Stimulated activated CD4-positive, alpha-beta T cell treated with anti-CD3 and anti-CD28 coated beads, Interleukin-4, amount 100 ng/mL, for 24 hours (primary cell): ENCODE measurements at places on chromosomes 16 and 17.
A peak's percentile ranks its signal among the peaks of the same experiment; 100 is the strongest.

- DNase-seq, result no peak
Measured at GRCh38 chr17:57498443-57498842, 242.1 kb downstream of the MSI2 start.

DNA sequence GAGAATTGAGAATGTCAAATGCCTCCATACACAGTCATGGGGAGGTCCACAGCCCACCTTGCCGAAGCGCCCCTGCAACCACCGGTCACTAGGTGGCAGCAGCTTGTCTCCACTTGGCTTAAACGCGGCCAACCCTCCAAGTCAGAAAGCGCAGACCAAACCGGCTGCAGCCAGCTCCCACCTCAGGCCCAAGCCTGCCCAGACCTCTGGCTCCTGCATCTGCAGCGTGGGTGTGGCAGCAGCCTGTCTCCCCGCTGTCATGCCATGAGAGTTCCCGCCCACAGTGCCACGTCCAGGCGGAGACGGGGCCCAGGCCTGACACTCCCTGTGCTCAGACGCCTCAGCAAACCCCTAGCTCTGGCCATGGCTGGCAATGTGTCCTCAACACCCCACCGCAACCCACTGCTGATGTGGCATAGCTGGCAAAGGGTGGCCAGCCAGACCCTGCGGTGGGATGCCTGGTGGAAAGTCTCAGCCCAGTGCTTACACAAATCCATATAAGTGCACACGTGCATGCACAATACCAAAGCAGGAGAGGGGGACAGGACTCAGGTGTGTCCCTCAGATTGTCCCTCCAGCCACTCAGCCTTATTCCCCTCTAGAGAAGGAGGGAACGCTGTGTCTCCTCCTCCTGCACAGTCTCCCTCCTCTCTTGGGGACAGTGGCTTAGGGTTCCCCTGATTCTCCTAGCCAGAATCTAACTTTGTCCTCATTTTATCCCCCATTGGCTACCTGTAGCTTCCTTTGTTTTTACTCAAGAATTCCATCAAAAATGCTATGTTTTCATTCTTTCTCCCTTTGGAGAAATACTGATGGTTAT, 10.9 kb downstream of the COPZ2 start:
- DNase-seq, result peak; percentile 80

DNA sequence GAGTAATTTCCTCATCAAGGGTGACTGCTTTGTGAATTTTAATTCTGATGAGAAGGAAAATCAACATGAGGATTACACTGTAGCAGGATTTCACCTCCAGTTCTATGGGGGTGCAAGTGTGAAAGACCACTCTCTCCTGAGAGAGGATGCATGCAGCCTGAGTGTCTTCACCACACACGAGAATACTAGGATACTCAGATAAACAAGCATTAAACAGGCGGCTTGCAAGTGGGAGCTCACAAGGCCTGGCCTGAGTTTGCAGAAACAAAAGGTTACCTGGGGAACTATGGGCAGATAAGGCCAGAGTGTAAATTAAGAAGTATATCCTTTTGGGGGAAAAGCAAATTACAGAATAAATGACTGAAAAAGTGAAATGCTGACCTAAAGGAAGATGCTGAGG, 46.6 kb downstream of the MYH10 start:
- DNase-seq, result no peak

DNA sequence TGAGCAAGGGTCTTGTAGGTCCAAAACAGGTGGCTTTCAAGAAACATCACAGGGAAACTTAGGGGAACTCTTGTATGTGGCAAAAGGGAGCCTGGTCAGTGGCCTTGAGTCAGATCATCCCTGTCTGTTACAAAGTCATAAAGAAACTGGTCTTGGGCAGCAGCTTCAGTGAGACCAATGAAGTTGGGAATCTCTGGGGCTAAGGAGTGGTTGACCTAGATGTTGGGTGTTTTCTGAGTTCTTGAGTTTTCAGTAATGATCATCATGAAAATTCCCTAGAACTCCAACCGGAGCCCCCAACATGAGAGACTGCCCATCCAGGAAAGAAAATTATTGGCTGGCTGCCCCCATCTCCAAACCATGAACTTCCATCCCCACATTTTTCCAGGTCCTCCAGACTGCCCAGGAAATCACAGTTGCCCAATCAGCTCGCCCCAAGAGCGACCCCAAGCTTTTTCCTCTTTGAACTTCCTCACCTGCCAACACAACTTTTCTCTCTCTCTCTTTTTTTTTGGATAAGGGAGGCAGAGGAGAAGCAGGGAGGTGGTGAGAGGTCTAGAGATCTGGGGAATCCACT, 3.9 kb downstream of the CCR7 start:
- no peak for DNase-seq

DNA sequence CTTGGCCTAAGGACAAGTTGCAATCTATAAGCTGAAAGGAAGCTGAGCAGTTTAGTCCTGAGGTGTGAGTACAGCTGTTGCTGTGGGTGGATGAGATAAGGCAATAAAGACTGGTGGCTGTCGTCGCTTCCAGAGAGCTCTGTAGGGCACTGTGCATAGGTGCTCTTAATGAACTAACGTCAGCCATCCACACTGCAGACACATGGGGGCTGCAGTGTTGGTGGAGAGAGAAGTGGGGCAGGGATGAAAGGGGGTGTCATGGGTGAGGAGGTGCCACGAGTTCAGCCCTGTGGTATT, 139.9 kb upstream of the IRX3 start:
- DNase-seq, result no peak

- DNase-seq, result no peak
Measured at GRCh38 chr17:36740157-36740556, 138.8 kb downstream of the MRM1 start.

DNA sequence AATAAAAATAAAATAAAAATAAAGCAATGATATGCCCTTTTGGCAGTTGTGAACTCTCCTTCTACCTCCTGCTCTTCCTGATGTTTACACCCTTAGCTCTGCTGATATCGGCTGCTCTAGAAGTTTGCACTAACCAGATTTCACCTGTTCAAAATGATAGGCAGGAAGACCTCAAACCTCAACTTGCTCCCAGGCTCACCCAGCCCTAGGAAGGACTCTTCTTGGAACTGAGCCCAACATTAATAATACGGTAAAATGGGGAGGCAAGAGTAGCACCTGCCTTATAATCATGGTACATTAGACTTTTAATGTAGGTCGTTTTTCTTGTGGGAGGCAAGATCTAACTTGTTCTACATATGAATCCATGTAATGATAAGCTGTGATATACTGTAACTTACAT, 61.2 kb upstream of the MED13 start:
- no peak for DNase-seq

GRCh38 chr17:7215136-7215638, 4.4 kb downstream of the DLG4 start:
- no peak for DNase-seq

- no peak for DNase-seq
Measured at GRCh38 chr17:15262291-15263205, 2.6 kb downstream of the PMP22 start.

DNA sequence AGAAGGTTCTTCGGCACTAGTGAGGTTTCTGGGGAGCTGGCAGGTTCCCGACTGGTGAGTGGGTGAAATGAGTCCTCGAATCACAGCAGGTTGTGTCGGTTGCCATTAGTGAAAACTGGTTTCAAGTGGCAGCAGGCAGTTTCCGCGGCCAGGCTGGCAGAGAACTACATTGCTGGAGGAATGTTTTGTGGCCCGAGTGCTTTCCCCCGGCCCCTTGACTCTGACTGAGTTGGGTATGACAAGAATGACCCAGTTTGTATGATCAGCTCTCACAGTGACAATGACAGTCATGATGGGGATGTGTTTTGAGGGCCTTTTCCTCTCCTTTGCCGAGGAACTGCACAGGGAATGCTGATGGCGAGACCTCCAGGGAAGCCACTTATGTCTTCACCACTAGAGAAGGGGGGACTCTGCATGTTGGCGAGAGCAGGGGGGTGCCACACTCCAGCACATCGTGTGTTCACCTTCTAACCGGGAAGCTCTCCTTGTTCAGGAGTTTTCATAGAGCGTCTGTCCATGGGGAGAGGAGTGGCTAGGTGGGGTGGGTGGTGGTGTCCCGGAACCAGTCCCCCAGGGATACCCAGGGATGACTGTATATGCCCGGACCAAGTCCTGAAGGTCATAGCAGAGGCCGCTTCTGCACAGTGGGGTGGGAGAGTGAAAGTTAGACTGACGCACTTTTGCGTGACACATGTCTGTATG, 206.0 kb upstream of the CHMP6 start:
- peak; percentile 60 for DNase-seq

- DNase-seq, result no peak
Measured at GRCh38 chr17:27558341-27558740, 72.6 kb upstream of the LGALS9 start.

- DNase-seq, result no peak
Measured at GRCh38 chr16:11681976-11682654, 13.9 kb downstream of the SNN start.
